ENCODE measurements at places on chromosomes 2 and 18.

DNA sequence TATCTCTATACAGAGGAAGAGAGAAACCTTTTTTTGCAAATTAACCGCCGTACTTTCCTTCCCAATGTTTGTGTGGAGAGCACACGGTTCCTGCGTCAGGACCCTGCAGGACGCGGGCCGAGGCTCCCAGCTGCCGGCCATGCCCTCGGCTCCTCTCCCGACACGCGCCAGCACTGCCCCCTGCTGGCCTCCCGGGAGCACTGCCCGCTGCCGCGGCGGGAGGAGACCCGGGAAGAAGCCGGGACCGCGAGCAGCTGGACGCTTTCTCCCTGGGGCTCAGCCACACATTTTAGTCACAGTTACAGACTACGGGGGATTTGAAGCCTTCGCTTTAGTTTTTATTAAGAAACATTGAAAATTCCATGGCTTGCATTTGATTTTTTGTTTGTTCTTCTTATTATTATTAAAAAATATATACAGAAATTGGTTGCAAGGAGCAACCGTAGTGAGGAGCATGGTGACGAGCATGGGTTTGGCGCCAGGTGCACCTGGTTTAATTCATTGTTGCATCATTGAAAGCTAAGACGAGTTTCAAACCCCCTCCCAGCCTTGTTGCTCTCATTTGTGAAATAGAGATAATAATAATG lies 401.2 kb downstream of the GALR1 start:
- DNase-seq = peak; percentile 79

DNA sequence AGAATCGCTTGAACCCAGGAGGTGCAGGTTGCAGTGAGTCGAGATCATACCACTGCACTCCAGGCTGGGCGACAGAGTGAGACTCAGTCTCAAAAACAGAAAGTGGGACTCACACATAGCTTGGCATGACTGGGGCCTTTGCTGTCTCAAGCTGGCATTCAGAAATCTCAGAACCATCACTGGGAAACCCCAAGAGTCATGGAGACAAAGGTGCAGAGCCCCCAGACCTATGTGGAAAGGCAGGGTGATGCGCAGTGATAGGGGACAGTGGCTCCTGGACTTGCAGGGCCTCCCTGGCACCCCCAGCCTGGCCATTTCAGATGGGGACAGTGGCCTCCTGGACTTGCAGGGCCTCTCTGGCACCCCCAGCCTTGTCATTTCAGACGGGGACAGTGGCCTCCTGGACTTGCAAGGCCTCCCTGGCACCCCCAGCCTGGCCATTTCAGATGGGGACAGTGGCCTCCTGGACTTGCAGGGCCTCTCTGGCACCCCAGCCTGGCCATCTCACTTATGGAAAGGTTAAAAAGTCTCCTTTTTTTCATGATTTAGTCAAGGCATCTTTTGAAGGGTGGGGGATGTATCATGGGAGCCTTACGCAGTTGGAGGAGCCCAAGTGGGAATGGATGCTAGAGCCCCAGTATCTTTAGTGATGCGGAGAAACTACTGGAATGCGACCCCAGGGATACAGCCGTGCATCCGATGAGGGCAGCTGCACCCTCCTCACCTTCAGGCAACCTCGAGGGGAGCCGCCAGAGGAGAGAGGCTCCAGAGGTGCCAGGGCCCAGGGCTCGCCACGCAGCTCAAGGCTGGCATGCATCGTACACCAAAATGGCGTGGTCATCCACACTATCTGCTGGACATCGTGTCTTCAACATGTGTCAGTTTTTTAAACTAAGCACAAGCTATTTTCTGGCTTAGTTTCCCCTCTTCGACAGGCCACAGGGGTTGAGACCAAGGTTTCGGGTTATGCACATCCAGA lies 30.5 kb downstream of the ZNF516 start:
- DNase-seq = no peak

DNA sequence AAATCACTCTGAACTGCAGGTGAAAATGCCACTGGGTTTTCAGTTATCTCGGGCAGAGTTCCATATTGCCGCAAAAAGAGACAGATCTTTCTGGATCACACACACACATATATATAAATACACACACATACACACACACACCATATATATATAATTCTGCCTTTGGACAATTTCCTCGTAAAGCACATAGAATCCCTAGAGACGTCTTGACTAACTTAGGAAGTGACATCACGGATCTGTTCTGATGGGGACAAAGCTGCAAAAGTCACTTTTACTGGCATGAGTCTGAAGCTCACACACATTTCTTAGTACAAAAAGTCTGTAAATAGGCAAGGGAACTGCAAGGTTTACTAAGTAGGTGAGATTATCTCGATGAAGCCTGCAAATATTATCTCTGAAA lies 28.6 kb upstream of the MBOAT2 start:
- DNase-seq = no peak

- no peak for DNase-seq
Measured at GRCh38 chr2:99256677-99257076, 1.2 kb upstream of the LYG2 start.

DNA sequence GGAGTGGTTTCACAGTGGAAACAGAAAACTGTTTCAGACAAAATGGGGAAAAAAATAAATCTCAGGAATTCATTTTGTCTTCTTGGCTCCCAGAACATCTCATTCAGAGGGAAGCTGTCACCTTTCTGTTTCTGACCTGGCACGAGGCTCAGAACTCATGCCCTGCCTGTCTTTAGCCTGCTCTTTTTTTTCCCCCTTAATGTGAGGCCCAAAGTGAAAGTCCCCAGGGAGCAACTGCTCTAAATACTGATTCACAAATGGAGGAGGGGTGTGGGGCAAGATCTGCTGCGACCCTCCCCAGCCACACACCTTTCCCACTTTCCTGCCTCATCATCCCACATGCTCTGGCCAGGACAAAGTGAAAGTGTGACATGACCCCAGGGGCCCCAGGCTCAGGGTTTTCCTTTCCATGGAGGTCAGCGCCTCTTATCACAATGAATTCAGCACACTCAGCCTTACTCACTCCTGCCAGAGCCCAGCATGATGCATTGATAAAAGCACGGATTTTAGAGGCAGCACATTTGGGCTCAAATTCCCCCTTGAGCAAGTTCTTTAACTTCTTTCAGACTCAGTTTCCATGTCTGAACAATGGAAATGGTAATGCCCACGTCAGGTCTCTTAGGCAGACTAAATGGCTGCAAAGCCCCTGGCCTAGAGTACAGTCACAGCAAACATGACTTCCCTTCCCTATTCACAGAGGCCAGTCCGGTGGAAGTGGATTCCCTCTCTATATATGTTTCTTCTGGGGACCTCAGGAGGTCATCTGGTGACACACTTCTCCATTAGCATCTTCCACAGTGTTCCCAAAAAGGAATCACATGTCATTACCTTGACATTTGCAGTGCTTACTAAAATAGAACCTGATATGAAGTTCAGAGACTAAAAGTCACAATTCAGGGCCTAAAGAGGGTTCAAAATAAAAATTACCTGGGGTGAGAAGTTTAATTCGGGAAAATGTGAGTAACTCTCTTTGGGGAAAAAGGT lies 55.3 kb upstream of the TMEM163 start:
- DNase-seq = no peak

DNA sequence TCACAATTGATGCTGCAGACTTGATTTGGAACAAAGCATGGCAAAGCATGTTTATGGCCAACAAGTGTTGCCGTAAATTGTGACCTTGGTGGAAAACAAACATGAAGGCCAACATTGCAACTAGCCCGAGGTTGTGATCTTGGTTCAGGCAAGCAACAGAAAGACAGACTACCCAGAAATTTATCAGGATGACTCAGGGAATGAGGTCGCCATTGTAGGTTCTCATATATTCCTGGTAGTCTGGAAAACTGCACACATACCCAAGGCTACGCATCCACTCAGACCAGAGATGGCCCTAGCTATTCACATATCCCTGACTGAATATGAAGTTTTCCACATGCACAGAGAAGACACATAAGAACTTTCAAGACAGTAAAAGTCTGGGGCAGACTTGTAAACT lies 30.1 kb downstream of the CYP1B1 start:
- DNase-seq = no peak

- no peak for DNase-seq
Measured at GRCh38 chr2:191158193-191158592, 7.4 kb upstream of the STAT4 start.

DNA sequence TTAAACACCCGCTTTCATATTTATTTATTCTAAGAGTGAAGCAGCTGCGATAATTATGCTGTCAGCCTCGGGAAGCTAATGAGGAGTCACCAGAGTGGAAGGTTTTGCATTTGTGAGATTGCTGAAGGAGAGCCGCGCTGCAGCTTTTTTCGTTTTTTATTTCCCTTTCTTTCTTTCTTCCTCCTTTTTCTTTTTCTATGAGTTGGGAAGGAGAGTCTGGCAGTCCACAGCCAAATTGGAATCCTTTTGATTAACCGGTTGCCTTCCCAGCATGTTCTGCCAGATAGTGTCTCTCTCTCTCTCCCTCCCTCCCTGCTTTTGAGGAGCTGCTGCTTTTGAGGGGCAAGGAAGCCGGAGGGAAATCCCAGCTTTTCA lies 82.1 kb downstream of the CDK15 start:
- no peak for DNase-seq

GRCh38 chr2:181063696-181064095 lies 83.3 kb downstream of the UBE2E3 start:
- DNase-seq = no peak

DNA sequence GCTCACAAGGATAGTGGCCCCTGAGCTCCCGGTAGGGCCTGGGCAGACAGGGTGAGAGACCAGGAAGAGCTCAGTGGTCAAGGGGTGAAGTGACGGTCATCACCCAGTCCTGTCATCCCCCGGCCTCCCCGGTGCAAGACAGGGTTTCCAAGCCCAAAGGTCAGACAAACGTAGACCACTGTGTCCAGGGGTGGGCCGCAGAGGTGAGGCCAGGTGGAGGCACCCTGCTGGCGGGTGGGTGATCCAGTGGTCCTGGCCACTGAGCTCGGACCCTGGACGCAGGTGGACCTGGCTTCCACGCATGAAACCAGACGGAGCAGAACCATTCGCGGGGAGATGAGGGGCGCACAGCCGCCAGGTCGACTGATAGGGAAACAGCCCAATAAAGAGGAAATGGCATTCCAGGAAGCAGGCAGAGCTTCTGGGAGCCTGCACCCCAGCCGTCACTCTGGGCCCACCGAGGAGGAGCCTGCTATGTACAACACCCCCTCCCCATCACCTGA lies 14.4 kb upstream of the SNED1 start:
- no peak for DNase-seq

- DNase-seq = no peak
Measured at GRCh38 chr2:28294451-28294850, 98.2 kb upstream of the FOSL2 start.

DNA sequence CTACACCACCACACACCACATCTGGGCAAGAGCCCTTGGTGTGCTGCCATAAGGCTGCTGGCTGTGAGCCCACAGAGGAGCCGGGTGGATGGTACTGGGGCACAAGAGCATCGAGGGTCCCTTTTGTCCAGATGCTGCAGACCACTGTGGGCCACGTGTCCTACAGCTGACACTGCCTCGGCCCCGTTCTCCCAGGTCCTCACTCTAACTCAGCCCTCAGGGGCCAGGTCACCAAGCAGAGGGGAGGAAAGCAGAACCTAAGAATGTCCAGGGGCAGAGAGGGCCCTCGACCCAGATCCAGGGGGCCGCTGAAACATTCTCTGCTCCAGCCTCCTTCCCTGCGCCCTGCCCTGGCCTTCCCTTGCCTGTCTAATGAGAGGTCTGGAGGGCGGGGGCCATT lies 91.7 kb upstream of the ASB18 start:
- DNase-seq = no peak

DNA sequence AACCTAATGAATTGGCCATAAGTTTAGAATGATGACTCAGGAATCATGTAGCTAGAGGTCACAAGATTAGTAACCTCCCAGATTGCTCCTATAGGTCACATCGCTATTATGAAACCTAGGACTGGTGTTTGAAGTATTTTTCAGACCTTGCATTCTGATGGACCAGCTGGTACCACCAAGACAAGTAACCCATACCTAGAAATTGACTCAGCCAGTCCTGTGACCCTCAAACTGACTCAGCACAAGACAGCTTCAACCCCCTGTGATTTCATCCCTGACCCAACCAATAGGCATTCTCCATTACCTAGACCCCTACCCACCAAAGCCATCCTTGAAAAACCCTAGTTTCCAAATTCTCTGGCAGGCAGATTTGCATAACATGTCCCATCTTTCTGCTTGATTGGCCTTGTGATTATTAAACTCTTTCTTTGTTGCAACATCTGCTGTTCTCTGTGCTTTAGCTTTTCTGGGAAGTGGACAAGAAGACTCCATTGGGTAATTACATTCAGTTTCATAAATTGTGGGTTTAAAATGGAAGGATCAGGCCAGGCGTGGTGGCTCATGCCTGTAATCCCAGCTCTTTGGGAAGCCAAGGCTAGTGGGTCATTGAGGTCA lies 254.9 kb downstream of the IRS1 start:
- DNase-seq = no peak

GRCh38 chr2:233387667-233388528 lies 33.6 kb downstream of the DGKD start:
- DNase-seq = peak; percentile 83

GRCh38 chr2:38180754-38181153 lies 104.8 kb upstream of the CYP1B1 start:
- DNase-seq = no peak

DNA sequence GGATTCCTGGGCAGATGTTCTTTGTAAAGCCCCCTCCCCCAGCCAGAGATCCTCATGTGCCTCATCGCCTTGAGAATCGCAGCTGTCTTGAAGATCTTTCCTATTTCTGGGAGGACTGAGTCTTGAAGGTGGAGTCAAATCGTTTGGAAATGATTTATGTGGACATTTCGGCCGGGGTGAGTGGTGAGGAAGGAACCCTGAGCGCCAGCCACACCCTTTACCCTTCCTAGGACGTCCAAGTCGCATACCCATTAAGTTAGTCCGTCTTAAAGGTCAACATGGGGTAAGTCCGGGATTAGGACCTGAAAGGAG lies 84.9 kb upstream of the ZCCHC2 start:
- no peak for DNase-seq

DNA sequence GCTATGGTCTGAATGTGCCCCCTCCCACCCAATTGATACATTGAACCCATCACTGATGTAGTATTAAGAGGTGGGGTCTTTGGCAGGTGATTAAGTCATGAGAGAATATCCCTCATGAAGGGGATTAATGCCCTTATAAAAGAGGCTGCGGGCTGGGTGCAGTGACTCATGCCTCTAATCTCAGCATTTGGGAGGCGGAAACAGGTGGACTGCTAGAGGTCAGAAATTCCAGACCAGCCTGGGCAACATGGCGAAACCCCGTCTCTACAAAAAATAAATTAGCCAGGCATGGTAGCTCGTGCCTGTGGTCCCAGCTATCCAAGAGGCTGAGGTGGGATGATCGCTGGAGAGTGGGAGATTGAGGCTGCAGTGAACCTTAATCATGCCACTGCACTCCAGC lies 14.3 kb downstream of the POLR2D start:
- no peak for DNase-seq

DNA sequence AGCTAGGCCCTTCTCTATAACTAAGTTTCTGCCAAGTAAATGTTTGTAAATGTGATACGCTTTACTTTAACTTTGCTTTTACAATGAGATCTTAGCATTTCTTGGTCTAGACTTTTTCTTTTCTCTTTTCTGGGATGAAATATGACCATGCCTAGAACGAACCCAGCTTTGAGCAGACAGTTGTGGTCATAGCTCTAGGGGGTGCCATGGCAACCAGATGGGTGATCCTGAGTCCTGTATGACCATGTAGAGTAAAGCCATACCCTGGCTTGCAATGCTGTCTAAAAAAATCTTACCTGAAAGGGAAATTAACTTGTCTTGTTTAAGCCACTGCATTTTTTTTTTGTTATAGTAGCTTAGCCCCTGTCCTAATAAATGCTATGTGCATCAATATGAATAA lies 956.3 kb downstream of the SLC4A3 start:
- no peak for DNase-seq

GRCh38 chr2:136075476-136075875 lies 42.5 kb downstream of the CXCR4 start:
- DNase-seq = no peak

GRCh38 chr2:204495381-204495780 lies 49.9 kb upstream of the PARD3B start:
- DNase-seq = no peak
